Stimulated activated CD4-positive, alpha-beta T cell treated with anti-CD3 and anti-CD28 coated beads, Interleukin-2, amount 100 ng/mL, for 48 hours (primary cell): ENCODE measurements at places on chromosomes 16 and 17.

DNA sequence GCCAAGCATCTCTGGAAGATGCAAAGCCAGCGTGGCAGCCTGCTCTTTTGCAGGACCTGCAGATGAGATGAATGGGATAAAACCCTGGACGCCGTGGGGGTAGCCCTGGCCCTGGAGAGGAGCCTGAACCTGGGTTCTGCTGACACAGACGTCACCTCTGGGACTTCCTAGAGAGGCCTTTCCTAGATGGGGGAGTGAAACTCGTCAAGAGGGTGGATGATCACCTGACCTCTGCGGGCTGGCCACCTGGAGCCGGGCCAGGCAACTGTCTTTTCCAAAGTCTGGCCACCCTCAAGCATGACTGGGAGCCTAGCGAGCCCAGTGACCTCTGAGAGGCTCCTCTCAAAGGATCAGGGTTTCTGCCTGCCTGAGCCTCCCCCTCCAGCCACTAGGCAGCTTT lies 529.0 kb downstream of the KCNJ18 start:
- no peak for DNase-seq

GRCh38 chr17:65554553-65555223 lies 6.8 kb downstream of the AXIN2 start:
- no peak for DNase-seq

DNA sequence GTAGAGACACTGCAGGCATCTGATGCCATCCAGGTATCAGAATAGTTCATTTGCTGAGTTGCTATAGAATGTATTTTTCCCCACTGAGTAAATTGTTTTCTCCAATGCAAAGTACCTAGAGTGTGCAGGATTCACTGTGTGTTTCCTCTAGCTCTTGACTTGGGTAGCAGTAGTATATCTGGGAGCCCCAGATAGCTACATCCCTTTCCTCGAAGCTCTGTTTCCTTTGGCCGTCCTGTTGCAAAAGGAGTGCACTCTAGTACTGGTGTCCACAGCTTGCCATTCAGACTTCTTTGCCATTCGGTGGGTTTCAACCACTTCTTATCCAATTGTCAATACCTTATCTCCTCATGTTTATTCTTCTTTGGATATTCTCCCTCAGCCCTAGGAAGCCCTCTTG lies 12.8 kb downstream of the ABCA8 start:
- DNase-seq: no peak

- no peak for DNase-seq
These were observed 360.1 kb upstream of the CDH11 start for GRCh38 chr16:65481956-65482355.

DNA sequence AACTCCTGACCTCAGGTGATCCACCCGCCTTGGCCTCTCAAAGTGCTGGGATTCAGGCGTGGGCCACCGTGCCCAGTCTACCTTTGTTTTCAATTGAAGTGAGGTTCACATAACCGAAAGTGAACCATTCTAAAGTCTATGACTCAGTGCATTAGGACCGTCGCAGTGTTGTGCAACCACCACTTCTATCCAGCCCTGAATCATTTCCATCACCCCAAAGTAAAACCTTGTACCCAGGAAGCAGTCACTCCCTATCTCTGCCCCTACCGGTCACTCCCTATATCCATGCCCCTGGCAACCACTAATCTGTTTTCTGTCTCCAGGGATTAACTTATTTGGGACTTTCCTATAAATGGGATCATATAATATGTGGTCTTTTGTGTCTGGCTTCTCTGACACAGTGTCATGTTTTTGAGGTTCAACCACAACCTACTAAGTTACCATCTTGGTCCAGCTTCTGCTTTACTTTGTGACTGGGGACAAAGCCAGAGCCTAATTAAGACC lies 28.3 kb upstream of the CDC42EP4 start:
- no peak for DNase-seq

- DNase-seq: no peak
These were observed 14.6 kb downstream of the COL1A1 start for GRCh38 chr17:50186661-50187393.

GRCh38 chr16:28040039-28040438 lies 23.5 kb downstream of the GSG1L start:
- DNase-seq: no peak

DNA sequence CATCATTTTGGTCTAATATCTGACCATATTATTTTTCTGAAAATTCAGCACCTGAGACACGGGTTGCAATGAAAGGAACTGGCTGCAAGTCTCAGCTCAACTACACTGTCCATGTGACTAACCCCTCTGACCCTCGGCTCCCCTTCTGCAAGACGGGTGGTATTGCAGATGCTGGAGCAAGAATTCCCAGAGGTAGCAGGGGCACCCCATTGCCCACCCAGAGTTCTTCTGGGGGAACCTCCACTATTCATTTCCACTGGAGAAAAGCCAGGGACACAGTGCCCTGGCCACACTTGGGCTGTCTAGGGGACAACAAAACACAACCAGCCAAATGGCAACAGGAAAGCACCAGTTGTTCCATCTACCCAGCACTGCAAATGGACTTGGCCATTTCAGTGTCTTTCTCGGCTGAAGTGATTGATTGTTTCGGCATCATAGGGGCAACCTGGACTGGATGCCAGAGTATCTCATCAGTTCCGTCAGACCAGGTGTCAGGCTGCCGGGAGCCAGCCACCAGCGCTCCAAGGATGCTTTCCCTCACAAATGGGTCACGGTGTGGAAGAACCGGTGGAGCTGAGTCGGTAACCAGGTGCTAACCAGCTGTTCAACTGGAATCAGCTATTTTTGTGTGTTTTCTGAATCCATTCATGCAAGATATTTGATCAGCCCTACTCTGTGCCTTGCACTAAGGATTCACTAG lies 58.1 kb downstream of the C16orf78 start:
- no peak for DNase-seq

DNA sequence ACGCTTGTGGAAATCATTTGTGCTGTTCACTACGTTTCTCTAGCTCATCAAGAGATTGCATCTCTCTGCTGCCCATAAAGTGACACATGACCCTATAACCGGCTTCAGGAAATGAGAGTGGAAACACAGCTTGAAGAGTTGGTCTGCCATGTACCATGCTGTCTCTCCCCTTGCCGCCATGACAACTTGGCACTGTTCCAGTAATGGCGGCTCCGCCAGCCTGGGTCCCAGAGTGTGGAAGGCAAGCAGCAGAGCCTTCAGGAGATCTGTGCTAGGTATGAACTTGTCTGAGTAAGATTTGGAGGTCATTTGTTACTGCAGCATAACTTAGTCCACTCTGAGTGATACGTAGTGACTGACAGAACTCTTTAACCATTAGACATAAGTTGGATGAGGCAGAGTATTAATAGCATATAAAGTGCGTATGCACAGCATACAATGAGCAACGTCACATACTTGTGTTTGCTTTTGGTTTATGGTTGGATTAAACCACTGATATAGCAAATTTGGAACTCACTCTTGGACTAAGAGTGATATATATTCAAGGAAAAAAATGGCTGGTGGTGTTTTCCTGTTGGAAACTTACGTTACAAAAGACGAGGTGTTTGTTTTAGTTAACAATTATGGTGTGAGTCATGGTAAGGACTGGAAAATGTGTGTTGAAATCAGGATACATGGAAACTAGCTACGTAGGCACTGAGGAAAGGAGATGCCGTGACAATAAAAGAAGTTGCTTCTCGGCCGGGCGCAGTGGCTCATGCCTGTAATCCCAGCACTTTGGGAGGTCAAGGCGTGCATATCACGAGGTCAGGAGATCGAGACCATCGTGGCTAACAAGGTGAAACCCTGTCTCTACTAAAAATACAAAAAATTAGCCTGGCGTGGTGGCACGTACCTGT lies 24.4 kb upstream of the PMP22 start:
- no peak for DNase-seq

GRCh38 chr16:74888232-74888862 lies 96.6 kb downstream of the WDR59 start:
- no peak for DNase-seq
